ENCODE measurements at places on chromosomes 3 and 15.

DNA sequence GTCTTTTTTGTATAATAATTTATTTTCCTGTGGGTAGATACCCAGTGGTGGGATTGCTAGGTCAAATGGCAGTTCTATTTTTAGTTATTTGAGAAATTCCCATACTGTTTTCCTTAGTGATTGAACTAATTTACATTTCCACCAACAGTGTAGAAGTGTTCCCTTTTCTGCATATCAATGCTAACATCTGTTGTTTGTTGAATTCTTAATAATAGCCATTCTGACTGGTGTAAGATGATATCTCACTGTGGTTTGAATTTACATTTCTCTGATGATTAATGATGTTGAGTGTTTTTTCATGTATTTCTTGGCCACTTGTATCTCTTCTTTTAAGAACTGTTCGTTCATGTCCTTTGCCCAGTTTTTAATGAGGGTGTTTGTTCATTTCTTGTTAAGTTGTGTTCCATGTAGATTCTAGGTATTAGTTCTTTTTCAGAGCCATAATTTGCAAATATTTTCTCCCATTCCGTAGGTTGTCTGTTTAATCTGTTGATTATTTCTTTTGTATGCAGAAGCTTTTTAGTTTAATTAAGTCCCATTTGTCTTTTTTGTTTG is 713.3 kb upstream of the EPHA6 start:
- no peak for DNase-seq

DNA sequence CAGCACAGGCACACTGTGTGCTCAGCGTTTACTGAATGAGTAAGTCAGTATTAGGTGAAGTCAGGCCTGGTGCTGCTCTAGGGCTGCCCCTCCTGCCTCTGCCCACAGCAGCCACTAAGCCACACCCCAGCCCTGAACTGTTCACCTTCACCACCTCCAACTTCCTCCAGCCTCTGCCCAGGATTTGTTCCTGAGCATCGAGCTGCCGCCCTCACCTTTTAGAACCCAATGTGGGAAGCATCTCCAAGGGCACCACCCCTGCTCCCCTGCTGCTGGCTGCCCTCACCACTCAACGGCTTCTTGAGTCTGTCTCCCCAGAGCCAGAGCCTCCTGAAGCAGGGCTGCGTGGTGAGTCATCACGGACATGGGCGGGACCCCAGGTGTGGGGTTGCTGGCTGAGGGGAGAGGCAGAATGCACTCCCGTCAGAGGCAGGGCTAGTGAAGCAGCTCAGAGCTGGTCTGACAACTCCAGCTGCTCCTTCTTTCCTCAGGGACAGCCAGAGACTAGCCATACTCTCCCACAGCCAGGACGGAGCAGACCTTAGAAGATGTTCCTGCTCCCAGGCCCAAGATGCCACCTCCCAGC is 5.8 kb downstream of the HYAL2 start:
- DNase-seq: peak; percentile 73

DNA sequence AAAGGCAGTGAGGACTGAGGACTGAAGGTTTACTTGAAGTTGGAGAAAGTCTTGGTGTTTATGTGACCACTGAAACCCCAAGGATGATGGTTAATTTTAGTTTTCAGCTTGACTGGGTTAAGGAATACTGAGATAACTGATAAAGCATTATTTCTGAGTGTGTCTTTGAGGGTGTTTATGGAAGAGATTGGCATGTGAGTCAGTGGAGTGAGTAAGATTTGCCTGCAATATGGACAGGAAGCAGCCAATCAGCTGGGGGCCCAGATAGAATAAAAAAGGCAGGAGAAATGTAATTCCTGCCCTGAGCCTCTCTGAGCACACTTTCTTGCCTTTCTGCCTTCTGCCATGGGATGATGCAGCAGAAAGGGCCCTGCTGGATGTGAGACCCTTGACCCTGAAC is 92.4 kb downstream of the KBTBD8 start:
- no peak for DNase-seq

DNA sequence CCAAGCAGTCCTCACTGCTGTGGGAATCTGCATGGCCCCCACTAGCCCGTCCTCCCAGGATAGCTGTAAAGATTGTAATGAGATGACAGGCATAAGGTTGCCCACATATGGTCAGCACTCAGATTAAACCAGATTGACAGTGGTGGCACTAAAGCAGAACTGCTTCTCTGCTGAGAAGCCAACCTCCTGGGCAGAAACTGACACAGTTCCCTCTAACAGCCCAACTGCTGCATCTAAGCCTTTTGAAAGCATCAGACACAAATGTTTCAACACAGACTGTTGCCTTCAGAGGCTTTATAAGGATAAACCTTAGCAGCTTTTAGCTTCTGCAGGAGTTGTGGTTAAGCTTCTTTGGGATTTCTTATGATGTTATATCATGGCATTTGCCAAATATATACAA is 13.0 kb downstream of the DCLK3 start:
- DNase-seq: no peak

DNA sequence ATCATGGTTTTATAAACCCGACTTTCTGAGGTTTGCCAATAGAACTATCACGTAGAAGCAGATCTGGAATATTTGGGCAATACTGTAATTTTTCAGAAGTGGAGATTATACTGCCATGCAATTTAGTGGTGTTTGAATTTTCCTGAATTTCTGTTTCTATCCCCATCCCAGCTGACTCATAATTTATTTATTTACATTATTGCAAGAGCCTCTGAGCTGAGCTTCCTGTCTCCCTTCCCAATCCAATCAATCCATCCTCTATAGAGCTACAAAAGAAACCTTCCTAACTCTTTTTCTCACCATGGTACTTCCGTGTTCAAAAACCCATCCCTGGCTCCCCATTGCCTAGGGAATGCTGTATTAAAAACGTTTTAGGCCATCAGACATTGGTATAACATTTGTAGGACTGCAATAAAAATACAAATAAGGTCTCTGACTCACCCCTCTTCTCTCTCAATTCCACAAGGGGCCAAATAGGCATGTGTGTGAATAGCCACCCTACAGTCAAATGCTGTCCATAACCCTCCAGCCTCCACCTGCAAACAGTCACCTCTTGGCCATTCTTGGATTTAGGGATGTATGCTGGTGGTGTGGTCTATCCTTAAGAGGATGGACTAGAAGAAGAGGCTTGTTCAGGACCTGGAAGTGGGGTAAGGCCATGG is 190.7 kb downstream of the CD47 start:
- no peak for DNase-seq

Data from A549 (cell line).